Stimulated activated CD8-positive, alpha-beta memory T cell treated with anti-CD3 and anti-CD28 coated beads, Interleukin-4, amount 100 ng/mL, for 1 hour (primary cell): ENCODE measurements at places on chromosomes 12 and 14.

DNA sequence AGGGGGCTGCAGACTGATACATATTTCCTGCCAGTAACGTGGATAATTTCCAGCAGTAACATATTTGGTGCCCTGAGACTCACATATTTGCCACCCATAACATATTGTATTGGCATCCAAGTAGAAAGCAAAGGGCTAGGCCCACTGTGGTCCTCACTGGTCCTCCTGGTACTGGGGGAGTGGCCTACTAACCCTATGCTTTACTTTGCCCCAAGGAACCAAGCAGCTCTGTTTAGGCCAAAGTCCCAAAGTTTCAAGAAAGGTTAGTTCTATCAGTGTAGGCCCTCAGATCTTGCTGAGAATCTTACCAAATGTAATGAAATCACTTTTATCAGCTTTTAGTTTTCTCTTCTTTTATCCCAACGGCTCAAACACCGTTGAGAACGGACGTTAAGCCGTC is 35.4 kb upstream of the NAP1L1 start:
- no peak for DNase-seq

DNA sequence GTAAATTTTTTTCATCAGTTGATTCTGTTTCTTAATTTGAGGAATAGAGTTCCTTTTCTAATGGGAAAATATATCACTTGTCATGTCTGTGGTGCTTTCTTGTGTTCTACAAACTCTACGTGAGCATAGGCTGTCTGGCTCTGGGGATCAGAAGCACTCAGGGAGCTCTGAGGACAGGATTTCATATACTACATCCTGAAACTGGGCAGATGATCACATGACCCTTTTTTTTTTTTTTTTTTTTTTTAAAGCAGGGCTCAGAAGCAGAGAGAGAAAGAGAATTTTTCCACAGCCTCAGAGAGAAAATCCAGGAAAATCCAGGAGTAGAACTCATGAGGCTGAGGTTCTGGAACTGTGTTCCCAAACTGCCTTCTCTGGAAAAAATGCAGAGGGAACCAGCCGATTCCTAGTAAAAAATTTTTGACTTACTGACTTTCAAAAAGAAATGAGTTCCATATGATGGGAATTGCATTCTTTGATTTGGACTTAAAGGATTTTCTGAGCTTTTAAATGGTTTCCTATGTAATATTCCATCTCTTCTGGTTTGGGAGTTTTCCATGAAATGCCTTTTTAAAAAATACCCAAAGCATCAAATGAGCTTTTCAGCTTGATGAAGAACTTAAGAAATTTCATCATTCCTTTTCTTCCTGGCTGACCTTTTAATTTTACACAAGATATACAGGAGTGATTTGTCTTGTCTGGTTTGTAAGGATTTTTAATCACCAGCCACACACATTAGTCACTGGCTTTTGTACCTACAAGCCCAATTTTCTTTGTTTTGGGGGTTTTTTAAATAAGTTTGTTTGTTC is 183.1 kb upstream of the HIF1A start:
- DNase-seq: no peak

- DNase-seq: no peak
Measured at GRCh38 chr14:79051742-79052141, 881.6 kb downstream of the NRXN3 start.

- no peak for DNase-seq
Measured at GRCh38 chr12:2794191-2794735, 507 bp upstream of the FKBP4 start.

DNA sequence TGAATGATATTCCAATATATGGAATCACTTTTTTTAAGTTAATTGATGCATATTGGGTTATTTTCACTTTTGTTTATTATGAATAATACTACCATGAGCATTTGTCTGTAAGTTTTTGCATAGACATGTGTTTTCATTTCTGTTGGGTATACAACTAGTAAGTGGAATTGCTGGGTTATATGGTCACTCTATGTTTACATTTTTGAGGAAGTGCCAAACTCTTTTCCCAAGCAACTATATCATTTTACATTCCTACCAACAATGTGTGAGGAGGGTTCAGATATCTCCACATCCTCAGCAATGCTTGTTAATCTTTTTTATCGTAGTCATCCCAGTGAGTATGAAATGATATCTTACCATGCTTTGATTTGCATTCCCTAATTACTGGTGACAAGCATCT is 64.0 kb downstream of the MON2 start:
- no peak for DNase-seq

DNA sequence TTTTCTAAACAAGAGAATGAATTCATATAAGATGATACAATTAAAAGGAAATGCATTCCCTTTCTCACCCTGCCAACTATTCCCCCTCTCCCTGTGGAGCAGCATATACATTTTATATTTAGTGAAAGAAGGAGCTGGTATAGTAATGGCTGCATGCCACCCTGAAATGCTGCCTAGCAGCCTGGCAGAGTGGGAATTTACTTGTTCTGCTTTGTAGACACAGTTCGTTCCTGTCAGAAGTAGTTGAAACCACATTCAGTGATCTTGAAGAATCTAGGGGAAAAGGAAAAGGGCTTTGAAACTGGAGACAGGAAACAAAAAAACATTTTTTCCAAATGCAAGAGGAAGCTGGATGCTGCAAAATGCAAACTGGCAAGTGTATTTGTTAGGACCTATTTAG is 176.0 kb upstream of the PLEKHA5 start:
- no peak for DNase-seq

- no peak for DNase-seq
Measured at GRCh38 chr14:94646481-94646880, 34.3 kb downstream of the SERPINA3 start.

GRCh38 chr14:80930095-80930494 is 11.4 kb downstream of the CEP128 start:
- DNase-seq: no peak

- no peak for DNase-seq
Measured at GRCh38 chr12:53674977-53675700, 744 bp downstream of the ATP5MC2 start.

- DNase-seq: no peak
Measured at GRCh38 chr12:85639834-85640233, 196.4 kb downstream of the RASSF9 start.

DNA sequence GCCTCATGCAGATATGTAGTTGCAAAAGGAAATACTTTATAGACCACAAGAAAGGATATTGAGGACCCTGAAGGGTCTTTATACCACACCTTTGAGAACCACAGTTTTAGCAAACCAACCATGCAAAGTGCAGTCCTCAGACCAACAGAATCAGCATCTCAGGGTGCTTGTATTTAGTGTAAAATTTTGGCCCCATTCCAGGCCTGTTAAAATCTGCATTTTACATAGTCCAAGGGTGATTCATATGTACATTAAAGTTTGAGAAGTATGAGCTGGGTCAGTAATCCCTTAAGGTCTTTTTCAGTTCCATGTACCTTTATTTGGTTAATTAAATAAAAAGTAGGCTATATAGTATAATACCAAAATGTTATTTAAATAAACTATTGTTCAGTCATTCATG is 91.2 kb downstream of the WNK1 start:
- DNase-seq: no peak

GRCh38 chr12:119660076-119660475 is 7.9 kb upstream of the PRKAB1 start:
- DNase-seq: no peak

DNA sequence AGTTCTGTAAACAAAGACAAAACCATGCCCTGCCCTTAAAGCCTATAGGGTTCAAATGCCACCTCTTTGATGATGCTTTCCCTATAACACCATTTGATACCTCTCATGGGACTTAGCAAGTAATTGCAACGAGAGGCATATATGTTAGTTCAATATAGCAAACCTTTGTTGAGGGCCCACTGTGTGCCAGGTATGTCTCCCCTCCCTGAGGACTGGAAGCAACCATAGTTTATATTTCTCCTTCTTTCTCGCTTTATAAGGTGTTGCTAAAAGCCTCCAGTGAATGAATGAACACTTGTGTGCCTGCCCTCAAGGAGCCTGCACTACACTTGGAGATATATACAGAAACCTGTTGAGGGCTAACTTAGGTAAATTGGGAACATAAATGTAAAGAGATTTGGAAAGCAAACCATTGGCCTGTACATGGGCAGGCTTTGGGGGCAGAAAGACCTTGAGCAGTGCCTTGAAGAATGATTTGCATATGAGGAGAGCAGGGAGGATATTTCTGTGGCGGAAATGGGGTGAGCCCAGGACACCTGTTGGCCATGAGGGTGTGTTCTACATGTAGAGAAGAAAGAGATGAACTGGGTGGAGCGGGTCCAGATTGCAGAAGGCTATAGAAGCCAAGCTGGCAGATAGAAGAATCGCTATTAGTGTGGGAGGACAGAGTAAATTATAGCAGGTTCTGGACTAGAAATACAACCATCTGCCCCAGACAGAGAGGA is 1.8 kb upstream of the CKAP4 start:
- DNase-seq: no peak

DNA sequence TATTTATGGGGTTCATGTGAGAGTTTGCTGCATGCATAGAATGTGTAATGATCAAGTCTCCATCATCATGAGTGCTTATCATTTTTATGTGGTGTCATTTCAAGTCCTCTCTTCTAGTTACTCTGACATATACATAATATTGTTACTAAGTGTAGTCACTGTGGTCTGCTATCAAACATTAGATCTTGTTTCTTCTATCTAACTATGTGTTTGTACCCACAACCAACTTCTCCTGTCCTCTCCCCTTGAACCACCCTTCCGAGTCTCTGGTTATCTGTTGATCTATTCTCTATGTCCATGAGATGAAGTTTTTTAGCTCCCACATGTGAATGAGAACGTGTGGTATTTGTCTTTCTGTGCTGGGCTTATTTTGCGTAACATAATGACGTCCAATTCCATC is 107.7 kb downstream of the RAD51B start:
- DNase-seq: no peak

DNA sequence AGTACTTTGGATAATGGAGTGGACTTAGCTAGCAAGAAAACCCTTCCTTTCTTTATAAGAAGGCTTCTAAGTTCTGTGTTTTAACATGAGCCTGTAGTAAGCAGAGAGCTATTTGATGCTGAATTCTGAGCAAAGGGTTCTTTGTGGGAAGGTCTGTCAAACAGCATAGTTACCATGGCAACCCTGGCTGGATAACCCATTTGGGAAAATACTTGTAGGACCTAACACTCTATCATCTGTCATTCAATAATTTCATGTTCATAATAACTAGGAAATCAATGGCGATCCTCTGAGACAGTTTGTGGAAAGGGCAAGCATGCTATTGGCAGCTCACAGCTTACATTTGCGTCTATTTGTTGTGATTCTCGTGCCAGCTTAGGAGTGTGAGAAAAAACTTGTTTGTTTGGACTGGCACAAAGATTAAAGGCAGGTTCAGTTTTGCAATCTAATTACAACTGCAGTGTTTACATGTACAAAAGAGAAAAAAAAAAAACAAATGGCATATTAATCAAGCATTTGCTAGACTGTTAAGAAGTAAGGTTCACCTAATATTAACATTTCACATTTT is 219.2 kb downstream of the PDZRN4 start:
- DNase-seq: no peak

DNA sequence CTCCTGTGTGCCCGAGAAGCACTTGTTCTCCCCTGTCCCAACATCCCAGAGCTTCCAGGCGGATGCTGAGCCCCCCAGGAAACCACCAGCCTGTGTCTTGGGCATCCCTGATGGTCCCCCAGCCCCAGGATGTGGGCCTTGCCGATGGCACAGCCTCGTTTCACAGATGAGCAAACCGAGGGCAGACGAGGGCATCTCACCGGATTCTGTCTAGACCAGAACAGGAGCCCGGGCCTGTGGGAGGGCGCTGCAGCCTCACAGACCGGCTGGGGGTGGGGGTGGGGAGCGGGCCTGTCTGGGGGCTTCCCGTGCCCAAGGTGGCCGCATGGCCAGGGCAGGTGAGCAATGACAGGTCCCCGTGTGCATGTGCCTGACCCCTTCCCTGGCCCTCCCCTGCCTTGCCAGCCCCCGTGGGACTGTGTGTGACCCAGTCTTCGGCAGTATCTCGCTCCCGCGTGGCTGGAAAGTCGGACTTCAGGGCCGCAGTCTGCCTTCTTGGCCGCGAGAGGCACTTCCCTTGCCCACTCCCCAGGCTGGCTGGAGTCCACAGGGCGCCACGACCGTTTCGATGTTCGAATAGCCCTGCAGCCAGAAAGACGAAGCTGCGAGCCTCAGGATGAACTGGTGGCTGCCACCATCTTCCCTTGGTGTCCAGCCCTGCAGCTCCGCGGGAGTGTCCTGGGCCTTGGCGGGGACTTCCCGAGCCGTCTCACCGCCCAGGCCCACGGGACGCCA is 8.9 kb downstream of the RFLNA start:
- no peak for DNase-seq

DNA sequence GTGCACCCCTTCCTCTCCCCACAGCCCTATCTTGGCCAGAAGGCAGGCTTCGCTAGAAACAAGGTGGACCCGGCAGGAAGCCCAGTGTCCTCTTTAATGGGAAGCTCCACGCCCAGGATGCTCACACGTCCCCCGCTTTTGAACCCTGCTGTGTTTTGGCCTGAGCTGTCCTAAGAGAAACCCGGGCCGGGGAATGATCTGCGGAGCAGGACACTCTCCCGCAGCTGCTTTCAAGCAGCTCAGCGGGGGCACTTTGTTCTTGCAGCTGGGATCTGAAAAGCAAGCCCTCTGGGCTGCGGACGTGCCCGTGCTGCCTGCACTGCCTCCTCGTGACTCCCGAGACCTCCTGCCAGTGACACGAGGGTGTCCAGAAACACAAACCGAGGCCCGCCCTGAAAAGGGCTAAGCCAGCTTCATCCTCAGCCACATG is 30.0 kb downstream of the SCARB1 start:
- DNase-seq: no peak

DNA sequence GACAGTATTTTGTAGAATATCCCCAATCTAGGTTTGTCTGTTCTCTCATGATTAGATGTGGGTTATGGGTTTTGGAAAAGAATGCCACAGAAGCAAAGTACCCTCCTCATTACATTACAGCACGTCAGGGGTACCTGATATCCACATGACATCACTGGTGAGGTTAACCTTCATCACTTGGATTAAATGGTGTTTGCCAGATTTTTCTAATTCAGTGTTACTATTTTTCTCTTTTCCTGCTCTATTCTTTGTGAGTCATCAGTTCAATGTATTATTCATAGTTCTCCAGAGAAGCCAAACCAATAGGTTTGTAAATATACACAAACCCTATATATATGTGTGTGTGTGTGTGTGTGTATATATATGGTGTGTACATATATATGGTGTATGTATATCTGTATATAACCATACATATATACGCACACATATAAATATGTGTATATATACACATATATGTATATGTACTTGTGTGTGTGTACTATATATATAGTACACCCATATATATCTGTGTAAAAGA is 131.4 kb downstream of the LMNTD1 start:
- DNase-seq: no peak

GRCh38 chr12:90979951-90980350 is 24.8 kb downstream of the EPYC start:
- DNase-seq: no peak

GRCh38 chr12:42469355-42470175 is 120.0 kb downstream of the PRICKLE1 start:
- no peak for DNase-seq

GRCh38 chr12:126588586-126589249 is 1523.5 kb downstream of the AACS start:
- no peak for DNase-seq

GRCh38 chr14:52068615-52069306 is at the start of gene NID2:
NID2 (minus strand) TSS chr14:52069059; CDS start chr14:52068994, 65 bp downstream.
- no peak for DNase-seq

GRCh38 chr12:4434706-4435425 is 10.7 kb downstream of the FGF6 start:
- no peak for DNase-seq

GRCh38 chr12:38823738-38824137 is 81.7 kb downstream of the CPNE8 start:
- DNase-seq: no peak

GRCh38 chr12:105907982-105908381 is 230.8 kb downstream of the NUAK1 start:
- no peak for DNase-seq
